PC-3 (cell line): ENCODE measurements at places on chromosomes 16 and 17. TPM values are rescaled to one million over a fixed set of nuclear protein-coding genes. Genes with fewer than 3 reads are reported as not detected.
A peak's percentile ranks its signal among the peaks of the same experiment; 100 is the strongest.

- no peak for DNase-seq
Measured at GRCh38 chr17:30222721-30223175, 12.7 kb downstream of the SLC6A4 start.

GRCh38 chr16:64392456-64392855 is 729.4 kb downstream of the CDH11 start:
- no peak for DNase-seq

DNA sequence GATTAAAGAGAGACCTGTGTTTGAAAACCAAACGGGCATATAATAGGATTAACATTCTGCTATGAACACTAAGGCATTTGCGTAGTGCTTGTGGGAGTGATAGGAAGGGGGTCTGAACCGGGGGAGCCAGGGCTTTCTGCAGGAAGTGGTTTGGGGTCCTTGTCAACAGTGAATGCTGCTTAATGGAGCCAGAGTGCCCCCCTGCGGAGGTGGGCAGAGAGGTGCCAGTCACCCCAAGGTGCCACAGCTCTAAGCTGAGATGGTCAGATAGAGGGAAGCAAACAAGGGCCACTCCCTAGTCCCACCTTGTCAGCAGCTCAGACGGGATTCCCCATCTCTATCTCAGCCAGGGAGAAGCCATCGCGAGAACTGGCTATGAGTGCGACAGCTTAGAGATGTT is 17.7 kb downstream of the NAA60 start:
- no peak for DNase-seq

DNA sequence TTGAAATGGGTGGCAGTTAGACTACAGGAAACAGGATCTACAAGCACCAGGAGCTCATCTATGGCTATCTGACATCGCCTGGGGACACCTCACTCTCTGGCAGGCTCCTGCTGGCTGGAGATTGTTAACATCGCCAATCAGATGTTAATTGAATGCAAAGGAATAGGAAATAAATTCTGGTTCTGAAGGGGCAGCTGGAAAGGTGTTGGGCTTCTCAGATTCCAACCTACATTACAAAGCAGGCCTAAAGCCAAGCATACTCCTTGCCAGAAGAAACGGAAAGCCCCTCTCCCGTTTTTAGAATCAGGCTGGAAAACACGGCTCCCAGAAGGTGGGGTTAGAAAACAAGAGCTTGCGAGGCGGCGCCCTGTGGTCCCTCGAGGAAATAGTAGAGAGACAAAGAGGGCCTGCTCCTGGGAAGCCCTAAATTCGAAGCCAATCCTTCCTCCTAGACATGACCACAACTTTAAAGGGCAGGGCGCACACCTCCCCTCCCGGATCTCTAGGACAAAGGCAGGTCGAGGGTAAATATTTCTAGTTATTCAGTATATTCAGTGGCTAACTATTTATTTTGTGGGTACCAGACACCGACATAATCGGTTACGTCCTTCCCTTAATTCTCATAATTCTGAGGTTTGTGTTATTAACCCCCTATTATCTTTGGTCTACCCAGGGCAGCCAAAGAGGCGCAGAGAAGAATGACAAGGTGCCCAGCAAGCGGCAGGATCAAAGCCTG is 763 bp upstream of the TOM1L1 start:
- DNase-seq: no peak

DNA sequence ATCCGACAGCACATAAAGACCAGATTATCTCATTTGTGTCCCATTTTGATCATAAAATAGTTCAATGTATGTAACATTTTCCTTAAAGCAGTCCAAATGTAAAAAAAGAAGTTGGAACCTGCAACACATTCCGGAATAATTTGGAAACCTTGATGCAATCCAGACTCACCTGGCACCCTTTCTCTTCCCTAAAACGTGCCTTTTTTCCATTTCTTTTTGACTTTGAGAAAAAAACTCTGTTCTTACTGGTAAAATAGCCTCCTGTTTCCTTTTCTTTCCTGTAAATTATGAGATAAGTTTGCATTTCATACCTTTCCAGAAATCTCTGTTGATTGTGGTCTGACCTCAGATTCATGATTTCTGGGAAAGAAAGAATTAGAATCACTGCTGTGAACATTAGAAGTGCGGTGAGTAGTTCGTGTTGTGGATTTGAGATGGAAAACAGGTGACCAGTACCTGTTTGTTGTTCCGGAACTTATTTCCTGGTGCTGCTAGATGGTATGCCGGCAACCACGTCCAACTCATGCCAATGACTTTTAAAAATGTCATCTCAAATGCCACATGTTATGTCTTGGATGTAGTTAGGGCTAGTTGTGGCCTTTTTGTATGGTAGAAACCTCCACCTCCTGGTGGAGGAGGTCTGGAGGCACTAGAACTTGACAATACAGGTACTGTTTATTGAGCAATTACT is 108.1 kb downstream of the SOCS1 start:
- no peak for DNase-seq

- peak; percentile 6 for DNase-seq
Measured at GRCh38 chr16:54027062-54027461, 259.5 kb downstream of the IRX3 start.

DNA sequence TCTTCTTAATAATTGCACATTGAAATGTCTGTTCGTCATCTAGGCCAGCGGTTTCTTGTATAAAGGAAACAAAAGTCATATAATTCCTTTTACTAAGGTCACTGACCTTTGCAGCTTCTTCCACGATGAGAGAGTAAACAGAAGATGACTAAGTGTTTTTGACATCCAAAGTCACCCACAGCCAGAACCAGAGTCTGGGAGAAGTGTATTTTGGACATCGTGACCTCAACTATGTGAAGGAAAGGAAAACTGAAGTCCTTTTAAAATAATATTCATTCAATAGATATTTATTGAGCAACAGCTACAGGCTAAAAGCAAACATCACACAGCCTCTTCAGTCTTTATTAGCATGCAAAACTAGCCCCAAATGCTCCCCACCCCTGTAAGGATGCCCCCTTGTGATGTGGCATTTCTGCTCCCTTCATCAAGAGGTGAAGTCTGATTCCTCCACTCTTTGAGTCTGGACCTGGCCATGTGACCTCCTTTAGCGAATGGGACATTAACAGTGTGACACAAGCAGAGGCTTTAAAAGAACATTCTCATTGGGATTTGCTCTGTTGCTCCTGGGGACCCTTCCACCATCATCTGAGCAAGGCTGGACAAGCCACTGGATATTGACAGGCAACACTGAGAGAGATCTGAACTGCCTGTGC is 8.1 kb upstream of the PMP22 start:
- DNase-seq: peak; percentile 97

DNA sequence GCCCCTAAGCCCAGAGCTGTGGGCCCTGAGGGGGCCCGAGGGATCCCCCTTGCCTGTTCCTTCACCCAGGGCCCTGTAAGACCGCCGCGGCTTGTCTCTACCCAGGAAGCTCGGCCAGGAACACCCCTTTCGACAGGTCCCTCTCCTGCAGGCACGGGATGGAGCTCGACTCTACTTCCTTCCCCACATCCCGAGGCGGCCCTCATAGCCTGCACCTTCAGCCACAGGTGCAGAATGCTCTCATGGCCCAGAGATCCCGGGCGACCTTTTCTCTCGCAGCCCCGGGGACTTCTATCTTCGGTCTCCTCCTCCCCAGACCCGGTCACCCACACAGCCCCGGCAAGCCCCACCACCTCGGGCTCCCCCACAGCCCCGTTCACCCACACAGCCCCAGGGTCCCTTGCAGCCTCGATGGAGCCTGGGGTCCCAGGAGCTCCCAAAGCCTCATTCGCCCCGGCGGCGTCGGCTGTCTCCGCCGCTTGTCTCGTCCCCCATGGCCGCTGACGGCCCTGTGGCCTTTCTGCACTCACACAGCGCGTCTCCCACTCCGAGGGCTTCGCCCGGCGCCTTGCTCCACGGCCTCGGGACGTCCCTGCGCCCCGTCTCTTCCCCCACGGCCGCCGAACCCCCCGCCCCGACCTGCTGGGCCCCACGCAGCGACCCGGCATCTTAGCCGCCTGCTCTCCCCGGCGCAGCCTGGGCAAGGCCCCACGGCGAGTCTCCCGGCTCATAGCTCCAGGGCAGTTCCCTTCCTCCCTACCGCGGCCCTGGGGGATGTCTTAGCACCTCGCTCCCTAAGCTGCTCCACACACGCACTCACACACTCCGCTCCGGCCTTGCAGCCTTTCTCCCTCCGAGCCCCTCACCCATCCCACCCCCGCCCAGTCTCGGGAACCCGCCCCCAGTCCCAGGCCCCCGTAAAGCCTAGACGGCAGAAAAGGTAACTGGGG is 650 bp downstream of the KIAA0753 start:
- DNase-seq: peak; percentile 39

DNA sequence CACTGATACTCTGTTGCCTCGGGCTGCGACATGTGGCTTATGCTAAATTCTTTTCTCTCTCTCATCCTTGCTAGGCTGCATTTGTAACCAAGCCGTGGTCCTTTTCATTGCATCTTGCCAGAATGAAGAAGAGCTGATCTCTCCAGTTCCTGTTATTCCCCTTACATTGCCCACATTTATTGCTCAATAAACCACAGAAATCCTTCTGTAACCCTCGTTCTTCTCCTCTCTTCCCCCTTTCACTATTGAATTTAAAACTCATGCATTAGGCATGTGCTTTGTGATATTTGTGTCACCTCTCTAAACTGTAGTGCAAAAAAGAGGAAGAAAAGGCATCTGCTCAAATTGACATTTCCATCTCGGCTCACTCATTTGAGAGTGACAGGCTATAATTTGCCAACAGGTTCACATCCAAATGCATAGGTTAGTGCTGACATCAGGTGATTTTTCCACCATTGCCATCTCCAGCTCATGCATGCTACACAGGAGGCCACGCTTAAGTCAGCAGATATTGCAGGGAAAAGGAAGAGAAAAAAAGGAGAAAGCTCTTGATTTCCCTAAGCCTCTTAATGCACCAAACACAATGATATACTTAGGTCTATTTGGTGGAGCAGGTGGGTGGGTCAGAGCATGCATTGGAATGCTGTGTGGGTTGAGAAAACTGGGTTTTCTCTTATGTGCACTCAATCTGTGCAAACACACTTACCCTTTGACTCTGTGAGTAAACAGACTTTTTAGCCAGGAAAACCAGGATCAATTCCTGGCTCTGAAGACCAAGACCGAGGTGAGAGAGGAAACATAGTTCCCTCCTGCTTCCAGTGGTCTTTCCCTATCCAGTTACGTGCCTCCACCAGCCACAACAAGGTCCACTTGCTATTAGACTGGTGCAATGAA is 642.7 kb downstream of the HS3ST4 start:
- DNase-seq: no peak

GRCh38 chr17:31492880-31493655 is 101.6 kb downstream of the RAB11FIP4 start:
- DNase-seq: no peak

GRCh38 chr16:52446080-52446479 is 100.9 kb downstream of the TOX3 start:
- no peak for DNase-seq

- DNase-seq: no peak
Measured at GRCh38 chr16:79082970-79083369, 517.6 kb downstream of the MAF start.

DNA sequence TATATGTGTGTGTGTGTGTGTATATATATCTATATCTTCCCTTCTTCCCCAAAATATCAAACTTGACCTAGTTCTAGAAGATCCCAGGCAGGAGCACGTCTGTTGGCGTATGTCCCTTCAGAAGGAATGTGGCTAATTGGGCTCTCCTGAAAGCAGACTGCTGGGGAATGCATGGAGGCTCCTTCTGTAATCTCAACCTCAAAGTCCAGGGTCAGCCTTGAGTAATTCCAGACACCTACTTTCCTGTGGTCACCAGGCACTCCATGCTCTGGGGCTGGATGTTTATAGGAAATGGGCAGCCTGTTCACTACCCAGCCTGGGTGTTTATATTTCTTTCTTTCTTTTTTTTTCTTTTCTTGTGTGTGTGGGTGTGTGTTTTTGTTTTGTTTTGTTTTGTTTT is 13.4 kb downstream of the BCO1 start:
- DNase-seq: no peak

DNA sequence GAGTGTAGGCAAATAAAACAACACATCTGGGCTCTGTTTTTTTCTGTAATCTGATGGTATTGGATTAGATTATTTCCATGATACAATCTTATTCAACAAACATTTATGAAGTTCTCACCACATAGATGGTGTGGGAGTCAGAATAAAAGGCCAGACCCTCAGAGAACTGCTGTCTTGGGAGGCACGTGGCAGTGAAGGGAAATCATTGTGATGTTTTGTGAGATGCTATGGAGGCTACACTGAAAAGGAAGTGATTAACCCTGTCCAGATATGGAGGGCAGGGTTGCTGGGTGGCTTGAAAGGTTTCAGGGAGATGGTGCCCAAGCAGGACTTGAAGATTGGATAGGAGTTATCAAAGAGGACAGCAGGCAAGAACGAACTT is 35.6 kb downstream of the DHRS7B start:
- no peak for DNase-seq

DNA sequence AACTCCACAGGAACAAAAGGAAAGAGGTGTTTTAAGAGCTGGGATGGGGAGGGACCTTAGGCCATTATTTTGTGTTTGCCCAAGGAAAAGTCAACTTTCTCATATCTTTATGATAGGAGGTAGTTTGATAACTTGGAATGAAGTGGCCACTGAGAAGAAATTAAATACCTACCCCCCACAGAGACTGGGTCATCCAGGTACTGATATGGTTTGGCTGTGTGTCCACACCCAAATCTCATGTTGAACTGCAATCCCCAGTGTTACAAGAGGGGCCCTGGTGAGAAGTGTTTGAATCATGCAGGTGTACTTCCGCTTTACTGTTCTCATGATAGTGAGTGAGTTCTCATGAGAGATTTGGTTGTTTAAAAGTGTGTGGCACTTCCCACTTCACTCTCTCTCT is 477.9 kb upstream of the KIF2B start:
- DNase-seq: no peak

DNA sequence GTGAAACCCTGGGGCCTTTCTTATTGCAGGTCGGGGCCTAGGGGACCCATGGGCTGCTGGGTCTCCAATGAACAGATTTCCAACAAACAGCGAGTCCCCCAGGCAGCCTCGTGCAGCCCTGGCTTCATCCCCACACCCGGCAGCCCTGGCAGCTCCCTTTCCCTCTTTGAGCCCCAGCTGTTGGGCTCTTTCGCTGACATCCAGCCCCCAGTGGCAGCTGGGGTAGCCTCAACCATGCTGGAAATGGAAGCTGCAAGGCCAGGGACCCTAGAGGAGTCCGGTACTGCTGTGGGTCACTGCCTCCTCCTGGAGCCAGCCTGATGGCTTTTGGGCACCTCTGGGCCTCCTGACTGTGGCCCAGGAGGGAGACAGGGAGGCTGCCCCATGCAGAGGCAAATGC is 5.9 kb downstream of the RPUSD1 start:
- no peak for DNase-seq

DNA sequence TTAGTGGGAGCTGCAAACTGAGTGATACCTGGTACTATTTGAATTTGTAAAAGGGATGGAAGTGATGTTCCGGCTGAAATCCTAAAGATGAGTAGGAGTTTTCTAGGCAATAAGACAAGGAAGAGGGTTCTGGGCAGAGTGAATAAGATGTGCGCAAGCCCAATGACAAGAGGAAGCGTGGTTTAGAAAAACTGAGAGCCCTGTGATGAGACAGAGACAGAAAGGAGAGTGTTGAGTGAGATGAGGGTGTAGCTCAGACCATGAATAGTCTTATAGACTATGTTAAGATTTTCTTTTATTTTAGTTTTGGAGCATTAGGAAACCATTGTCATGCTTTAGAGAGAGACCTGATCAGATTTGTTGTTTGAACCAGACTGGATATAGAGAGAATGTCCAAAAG is 50.2 kb downstream of the COX10 start:
- DNase-seq: no peak

The SDR42E2 gene
- total RNA-seq: not detected in 2 replicates

The TP53TG3F gene
- total RNA-seq: not detected in 2 replicates

The ENPP7 gene
- not detected in 2 replicates for total RNA-seq

The MAP2K6 gene
- 8.4 and 12.2 TPM in 2 replicates for total RNA-seq
